Stimulated activated CD8-positive, alpha-beta memory T cell treated with anti-CD3 and anti-CD28 coated beads, Interleukin-4, amount 100 ng/mL, for 48 hours (primary cell): ENCODE measurements at places on chromosomes 12 and 14.

DNA sequence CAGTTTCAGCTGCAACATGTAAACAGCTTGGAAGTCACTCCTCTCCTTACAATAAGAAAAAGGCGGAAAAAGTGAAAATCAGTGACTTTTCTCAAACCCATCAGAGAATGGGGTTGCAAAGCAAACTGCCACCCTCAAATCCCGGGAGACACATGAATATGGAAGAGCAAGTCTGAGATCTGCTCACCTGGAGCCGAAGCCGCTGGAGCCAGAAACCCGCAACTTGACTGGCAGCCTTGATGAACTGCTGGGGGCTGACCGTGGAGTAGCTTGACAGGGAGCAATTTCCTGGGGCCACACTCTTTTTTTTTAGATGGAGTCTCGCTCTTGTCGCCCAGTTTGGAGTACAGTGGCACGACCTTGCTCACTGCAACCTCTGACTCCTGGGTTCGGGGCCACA lies 208.2 kb downstream of the KIF26A start:
- DNase-seq: no peak

GRCh38 chr14:63435838-63436237 lies 107.3 kb downstream of the PPP2R5E start:
- DNase-seq: no peak

GRCh38 chr12:14766649-14767215 lies 36.5 kb downstream of the WBP11 start:
- no peak for DNase-seq

- DNase-seq: no peak
Observed at GRCh38 chr12:13436696-13437391, 240.3 kb downstream of the EMP1 start.

GRCh38 chr12:6452944-6453630 lies 1.2 kb downstream of the TAPBPL start:
- peak; percentile 54 for DNase-seq

DNA sequence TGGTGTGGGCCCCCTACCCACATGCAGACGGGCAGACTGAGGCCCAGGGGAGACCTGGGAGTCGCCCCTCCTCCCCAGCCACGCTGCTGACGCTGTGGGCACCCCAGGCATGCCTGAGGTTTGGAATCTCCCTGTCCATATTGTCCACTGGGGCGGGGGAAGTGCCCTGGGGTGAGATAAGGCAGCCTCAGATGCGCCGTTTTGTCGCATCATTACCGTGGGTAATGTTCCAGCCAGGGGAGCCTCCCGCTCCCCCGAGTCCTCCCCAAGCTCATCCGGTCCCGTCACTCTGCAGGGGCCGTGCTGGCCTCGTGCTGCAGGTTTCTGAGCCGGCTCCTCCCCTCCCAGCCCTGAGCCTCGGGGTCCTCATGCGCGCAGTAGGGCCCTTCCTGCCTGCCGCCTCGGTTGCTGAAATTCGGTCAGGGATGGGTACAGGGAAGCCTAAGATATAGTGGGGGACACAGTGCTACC lies 11.4 kb downstream of the INF2 start:
- no peak for DNase-seq

DNA sequence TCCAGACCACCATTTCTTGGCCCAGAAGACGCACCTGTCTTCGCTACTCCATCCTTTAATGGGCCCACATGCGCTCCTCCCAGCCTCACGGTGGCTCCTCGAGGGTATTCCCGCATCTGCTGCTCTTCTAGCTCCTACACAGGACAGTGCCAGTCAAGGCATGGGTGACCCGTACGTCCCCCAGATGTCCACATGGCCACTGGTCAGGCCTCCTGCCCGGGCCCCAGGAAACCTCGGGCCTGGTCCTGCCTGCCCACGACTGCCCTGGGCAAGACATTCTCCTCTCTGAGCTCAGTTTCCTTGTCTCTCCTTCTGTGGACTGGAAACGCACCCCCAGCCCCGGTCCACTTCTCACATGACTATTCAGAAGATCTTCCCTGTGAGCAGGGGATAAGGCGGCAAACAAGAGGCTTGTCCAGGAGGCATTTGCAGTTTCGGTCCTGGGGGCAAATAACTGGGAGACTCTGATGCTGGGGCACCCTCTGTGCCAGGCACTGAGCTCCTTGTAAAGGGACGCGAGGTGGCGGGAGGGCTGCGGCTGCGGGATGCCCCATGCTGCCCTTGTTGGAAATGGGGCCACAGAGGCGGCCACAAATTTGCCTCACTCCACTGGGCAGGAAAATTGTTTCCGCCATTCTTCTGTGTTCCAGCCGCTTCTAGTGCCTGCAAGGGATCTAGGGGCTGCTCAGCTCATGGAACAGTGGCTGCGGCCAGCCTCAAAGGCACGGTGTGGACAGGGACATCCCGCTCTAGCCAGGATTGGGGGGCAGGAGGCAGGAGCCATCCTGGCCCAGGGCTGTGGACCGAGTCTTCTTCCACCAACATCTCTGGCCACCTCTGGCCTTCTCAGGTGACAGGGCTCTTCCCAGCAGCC lies 6.8 kb upstream of the BEGAIN start:
- no peak for DNase-seq

DNA sequence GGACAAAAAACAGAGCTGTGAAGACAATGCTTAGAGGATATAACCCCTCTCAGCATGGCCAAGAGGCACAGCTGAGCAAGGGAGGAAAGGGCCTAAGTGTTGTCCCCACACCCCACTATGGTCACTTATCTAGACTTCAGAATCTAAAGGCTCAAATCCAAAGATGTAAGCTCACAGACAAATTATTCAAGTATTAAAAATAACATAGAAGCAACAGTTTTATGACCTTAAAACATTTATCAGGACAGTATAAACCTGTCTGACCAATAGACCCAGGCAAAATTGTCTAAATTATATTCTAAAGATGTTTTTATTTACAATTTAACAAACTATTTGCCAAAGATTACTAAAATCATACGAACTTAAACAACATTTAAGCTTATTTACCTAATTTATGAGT lies 28.1 kb upstream of the PRICKLE1 start:
- DNase-seq: no peak

DNA sequence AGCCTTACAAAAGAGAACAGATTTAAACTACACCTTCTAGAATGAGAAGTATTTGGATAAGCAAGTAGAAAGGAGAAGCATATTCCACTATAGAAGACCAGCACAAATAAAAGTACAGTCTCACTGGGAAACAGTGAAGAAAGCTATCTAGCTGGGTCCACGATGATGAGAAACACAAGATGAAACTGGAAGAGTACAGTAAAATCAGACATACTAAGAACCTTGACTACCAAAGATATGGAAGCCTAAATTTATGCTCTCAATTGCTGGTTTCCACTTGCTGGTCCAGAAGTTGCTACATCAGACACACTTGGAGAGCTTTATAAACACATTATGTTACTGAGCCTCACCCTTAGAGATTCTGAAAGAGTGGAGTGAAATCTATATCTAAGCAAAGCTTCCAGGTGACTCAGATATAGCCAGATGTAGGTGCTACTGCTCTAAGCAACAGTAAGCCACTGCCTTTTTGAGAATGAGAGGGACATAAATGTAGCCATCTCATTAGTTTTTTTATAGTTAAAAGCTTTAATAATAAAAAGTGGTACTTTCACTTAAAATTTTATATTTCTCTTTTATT lies 96.3 kb upstream of the BBS10 start:
- no peak for DNase-seq

DNA sequence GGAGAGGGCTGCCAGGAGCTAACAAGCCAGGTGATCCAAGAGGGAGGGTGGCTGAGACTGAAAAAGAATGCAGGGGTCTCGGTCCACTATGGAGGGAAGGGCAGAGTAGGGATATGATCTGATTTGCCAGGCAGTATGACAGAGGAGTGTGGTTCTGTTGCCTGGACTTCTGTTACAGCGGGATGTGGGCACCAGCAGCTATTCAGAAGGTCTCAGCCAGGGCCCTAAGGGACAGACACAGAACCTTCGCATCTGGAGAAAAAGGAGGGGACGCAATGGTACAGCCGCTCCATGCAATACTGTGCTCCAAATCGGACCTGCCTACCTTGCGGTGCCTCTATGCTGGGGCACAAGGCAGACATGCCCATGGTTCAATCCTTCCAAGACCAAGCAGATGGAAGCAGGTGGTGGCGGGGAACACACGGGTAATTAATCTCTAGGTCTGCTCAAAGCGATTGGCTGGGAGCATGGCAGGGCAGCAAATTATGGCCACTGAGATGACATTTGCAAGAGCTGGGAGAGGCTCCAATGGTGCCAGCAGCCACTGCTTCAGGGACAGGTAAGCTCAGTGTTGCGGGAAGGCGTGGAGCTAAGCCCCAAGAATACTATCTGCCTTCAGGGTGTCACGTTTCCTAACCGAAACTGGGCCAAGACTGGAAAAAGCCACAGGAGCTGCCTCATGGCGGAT lies 185.5 kb downstream of the FOXN3 start:
- no peak for DNase-seq

GRCh38 chr14:73713206-73713802 lies 880 bp downstream of the PNMA1 start:
- DNase-seq: no peak
